Mesothelial cell of epicardium (in vitro differentiated cells): ENCODE measurements at places on chromosomes 7 and 10.

DNA sequence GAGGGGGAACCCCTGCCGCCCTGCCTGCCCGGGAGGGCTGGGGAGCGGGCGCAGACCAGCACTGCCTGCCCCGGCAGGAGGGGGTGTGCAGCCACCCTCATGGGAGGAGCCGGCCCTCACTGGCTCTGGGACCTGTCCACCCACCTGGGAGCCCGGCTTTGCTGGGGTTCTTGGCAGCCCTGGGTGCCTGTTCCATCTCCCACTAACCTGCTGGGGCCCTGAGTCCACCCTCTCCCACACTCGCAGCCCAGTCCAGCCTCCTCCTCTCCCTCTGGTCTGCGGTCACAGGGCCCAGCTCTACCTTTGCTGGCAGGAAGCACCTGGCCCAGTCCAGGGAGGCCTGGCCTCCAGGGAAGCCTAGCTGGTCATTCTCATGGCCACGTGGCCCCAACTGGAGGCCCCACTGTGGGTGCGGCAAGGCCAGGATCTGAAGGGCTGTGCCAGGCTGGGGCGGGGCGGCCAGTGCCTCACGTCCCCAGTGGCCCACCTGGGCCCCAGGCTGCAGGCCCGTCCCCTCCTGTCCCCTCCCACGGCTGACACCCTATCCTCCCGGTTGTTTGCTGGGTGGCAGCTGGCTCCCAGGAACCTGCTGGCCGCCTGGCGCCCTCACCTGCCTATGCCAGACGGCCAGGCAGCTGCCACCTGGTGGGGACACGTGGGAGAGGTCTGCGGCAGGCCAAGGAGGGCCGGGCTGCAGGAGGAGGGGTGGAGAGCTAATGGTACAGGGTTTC is at the start of gene TMEM184A:
TMEM184A (minus strand) TSS at position 393 of the 731 bp plus-strand sequence. CDS start 721 bp downstream, outside the sequence.
- no peak for DNase-seq

GRCh38 chr10:130404476-130405055 is 268.4 kb downstream of the GLRX3 start:
- DNase-seq, result no peak

DNA sequence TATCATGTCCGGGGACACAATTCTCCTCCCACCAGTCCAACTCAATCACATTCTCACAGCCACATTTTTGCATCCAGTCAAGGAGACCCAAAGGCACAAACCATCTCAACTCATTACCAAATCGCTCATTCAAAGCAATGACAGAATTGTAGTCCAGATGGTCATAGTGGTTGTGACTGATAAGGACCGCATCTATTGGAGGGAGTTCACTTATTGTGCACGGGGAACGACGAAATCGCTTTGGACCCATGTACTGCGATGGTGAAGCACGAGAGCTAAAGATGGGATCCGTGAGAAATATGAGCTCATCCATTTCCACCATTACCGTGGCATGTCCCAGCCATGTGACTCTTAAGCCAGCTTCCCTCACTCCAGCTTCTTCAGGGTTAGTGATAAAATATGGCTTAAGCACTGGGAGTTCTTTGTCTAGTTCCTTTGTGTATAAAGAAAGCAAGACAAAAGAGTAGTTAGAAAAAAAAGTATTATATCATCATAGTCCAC is 29.1 kb downstream of the NAPEPLD start:
- no peak for DNase-seq

DNA sequence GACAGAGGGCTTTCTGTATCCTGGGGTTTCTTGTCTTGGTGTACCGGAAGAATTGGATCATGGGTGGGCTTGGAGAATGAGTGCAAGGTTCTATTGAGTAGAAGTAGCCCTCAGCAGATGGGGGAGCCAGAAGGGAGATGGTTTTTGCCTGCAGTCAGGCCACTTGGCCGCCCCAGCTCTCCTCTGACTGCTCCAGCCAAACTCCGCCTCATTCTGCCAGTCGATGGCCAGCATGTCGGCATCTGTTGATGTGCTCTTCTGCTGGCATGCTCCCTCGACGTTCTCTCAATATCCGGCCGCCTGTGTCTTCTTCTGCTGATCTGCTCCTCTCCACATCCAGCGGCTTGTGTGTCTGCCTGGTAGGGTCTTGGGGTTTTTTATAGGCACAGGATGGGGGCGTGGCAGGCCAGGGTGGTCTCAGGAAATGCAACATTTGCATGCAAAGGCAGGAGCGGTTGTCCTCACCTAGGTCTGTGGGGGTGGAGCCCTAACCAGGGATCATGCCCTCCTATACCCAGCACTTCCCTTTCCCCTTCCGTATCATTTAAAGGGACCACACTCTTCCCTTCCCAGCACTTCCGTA is 40.2 kb upstream of the TNS3 start:
- DNase-seq, result no peak

DNA sequence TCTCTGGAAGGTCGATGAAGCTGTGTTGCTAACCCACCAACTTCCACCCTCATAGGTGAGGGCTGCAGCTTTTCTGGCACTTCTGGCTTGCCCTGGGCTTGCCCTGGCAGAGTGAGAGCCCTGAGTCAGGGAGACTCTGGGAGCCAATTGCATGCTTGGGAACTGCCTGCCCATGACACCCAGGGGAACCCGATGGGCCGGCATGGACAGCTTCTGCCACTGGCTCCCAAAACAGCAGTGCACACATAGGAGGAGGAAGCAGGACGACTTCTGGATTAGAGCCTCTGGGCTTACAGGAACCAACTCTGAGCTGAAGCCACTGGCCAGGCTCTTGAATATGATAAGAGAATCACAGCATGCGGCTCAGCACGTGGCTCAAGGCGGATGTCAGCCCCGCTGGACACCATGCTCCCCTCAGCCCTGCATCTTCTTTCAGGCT is 135.2 kb upstream of the UNC5B start:
- DNase-seq, result no peak

GRCh38 chr10:111107023-111107422 is 30.2 kb downstream of the ADRA2A start:
- DNase-seq, result no peak

GRCh38 chr7:99090771-99091542 is 53.0 kb downstream of the SMURF1 start:
- DNase-seq, result no peak

- no peak for DNase-seq
These were observed 71.4 kb upstream of the ZNF722 start for GRCh38 chr7:63927261-63927660.

DNA sequence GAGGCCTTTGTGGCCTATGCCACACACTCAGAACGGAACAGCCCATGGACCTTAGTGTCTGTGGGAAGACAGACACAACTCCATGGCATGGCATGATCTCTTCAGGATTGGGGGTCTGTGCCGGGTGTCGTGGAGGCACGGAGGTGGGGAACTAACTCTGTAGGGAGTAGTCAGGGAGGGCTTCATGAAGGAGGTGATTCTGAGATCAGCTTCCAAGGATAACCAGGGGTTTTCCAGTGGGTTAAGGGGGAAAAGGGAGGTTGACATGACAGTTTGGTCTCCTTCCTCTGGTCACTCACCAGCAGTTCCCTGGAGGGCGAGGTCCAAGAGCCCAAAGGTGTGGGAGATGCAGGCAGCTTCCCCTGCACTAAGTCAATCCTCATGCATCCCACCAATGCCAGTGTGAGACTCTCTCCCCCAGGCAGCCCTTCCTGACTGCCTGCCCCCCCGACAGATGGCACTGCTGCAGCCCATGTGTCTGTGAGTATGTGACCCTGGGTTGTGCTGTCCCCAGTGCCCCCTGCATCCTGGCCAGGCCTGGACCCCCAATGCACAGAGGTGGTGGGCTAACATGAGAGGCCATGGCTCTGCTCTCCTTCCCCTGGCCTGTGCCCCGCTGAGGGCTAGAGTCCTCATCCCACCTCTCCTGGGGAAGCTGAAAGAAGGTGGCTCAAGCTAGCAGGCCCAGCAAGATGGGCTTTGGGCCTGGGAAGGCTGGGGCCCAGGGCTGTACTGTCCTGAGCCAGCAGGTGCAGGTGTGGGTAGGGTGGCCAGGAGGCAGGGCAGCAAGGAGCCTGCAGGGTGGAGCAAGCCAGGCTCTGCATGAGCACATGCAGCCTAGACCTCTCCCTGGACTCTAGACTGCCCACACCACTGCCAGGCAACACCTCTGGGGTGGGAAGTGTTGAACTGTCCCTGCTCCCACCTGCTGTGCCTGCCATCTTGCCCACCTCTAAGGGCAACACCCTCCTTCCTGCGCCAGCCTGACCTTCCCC is 39.7 kb downstream of the RASGEF1A start:
- DNase-seq, result no peak

DNA sequence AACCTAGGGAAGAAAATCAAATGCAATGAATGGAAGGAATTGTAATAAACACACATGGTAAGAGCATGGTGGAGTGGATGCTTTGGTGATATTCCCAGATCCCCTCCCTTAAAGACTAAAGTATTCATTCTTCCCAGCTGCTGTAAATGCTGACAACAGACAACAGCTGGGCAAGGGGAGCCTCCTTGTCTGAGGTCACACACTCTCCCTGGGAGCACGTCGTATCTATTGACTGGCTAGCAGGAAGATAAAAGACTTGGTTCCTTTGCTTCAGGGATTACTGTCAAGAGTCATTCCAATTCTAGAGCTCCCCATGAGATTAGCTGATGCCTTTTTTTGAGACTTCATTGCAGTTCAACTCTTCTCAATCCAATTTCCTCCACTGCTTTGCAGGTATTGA is 443.5 kb upstream of the ETV1 start:
- DNase-seq, result no peak

DNA sequence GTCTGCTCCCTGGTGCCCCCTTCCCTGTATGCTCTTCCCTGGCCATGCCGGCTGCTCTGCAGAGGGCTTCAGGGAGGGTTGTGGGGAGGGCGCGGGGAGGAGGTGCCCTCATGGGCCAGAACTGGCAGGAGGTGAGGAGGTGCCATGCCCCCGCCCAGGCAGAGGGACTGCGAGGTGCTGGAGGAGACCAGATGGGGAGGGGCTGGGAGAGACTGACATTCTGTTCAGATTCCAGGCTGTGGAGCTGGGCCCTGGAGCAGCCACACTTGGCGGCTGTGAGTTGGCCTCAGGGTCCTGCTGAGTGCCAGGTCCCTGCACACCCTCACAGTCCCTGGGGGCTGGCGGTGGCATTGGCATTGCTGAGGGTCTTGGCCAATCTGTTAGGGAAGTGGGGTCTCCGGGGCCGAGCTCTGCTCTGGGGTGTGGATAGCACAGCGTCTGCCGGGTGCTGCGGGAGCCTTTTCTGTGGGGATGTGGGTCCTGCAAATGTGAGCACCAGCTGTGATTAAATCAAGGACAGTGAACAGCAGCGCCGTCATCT is 25.4 kb downstream of the INPP5A start:
- no peak for DNase-seq

DNA sequence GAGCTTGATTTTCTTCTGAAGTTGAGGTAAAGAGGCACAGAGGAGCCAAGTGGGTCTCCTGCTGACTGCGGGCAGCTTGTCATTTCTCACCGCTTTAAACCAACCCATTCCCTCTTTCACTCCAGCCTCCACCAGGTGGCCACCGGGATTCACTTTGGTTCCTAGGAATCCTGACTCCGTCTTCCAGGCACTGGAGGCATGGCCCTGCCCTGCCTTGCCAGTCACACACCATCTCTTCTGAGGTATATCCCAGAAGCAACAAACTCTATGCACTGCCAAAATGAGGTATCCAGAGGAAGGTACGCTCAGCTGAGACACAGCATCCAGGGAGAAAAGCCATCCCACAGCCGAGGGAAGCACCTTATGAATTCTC is 280.8 kb downstream of the TNS3 start:
- no peak for DNase-seq

DNA sequence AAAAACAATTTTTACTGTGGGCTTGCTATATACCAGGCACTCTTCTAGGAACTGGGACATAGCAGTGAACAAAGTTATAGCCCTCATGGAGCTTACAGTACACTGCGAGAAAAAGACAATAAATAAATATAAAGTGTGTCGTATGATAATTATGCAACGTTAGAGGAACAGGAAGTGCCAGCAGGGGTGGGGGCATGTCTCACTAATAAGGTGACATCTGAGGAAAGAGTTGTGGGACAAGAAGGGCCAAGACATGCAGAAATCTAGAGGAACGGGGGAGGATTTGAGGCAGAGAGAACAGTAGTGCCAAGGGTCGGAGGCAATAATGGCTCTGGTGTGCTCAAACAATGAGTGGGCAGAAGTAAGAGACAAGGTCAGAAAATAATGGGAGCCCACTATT is 52.8 kb downstream of the LMBR1 start:
- DNase-seq, result no peak

DNA sequence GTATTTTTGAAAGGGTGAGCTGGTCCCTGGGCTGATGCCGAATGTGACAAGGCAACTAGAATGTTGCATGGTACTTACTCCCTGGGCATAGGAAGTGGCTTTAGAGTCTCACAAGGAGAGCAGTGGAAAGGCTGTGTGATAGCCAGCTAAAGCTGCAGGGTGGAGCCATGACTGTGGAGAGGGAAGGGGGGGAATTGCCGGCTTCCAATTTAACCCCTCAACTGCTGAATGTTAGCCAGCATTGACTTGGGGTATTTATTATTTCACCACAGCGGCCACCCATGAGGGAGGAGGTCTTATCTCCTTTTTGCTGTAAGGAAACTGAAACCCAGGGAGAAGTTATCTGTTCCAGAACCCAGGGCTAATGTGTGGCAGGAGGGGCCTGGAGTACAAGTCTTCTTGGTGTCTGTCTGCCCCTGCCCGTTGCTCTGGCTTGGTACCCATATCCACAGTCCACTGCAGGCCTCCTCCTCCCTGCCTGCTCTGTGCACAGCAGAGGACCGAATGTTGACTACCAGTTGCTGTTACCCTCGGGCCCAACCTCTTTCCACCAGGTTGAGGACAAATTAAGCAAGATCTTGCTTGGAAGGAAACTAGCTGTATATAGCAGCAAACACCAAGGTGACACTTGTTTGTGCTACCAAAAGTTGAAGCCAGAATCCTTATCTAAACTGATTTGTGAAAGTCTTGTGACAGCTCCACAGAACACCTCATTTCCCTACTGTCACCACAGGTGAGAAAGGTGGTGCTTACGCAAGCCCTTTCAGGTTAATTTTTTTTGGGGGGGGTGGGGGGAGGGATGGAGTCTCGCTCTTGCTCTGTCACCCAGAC is 37.6 kb downstream of the WBP1L start:
- DNase-seq, result no peak

DNA sequence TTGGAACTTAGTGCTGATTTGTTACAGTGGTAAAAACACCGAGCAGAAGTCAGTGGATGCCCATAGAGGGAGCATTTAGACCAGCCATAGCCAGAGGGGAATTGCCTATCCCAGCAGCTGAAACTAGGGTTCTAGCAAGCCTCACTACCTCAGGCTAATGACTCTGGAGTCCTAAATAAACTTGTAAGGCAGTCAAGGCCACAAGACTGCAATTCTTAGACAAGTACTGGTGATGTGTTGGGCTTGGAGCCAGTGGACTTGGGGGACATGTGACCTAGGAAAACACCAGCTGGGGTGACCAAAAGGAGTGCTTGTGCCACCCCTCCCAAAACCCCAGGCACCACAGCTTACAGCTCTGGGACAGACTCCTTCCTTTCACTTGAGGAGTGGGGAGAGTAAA is 209.0 kb downstream of the MAGI2 start:
- no peak for DNase-seq

GRCh38 chr7:21191321-21192073 is 236.4 kb upstream of the SP4 start:
- DNase-seq, result no peak

DNA sequence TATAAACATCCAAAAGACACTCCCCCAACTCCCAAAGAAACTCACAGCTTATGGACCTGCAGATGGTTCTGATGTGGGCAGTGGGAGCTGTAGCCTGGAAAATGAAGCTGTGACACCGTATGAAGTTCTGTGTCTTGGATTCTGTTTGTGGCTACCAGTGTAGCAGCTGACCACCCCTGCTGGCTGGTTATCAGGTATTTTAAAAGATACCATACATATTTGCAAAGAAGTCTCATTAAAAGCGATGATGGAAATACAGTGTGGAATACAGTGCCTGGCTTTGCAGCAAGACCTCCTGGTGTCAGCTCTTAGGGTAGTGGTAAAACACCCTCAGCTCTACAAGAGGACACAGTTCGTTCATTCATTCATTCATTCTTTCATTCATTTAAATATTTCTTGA is 194.3 kb upstream of the PRKCQ start:
- no peak for DNase-seq
